ENCODE measurements at places on chromosomes 5 and 9.

DNA sequence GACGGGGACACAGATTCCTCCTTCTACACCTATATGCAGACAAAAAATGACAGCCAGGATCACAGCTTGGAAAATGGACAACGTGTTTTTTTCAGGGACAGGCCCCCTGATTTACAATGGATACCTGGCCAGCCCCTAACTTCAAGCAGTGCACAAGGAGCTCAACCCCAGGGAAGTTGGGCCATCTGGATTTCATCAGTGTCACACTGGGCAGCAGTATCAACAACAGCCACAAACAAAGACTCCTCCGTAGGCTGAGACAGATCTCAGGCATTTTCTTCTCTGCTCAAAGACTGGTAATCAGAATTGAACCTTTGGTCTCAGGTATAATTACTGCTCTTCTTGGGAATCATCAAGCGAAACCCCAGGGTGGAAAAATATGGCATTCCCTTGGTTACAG lies 374.0 kb downstream of the ZNF608 start:
- DNase-seq, result no peak

- no peak for DNase-seq
These were observed 41.1 kb upstream of the TEX48 start for GRCh38 chr9:114722937-114723620.

GRCh38 chr5:75168026-75168735 lies 68.5 kb downstream of the ANKRD31 start:
- DNase-seq, result no peak

- DNase-seq, result no peak
These were observed 194.4 kb downstream of the TAF11L14 start for GRCh38 chr5:17828681-17829080.

GRCh38 chr9:120935383-120935857 lies 8.8 kb upstream of the TRAF1 start:
- DNase-seq, result no peak

- DNase-seq, result no peak
These were observed 196.8 kb downstream of the PRDM9 start for GRCh38 chr5:23703940-23704855.

All from activated T-helper 2 cell treated with anti-CD3 and anti-CD28 coated beads, Interferon-gamma antibody, Interleukin-2, Interleukin-4, amounts not matched to agents 10 μg/mL and 5 μg/mL and 100 μg/mL, durations not matched to agents 14 hours and 24 hours and 36 hours (primary cell).